Amniotic stem cell (primary cell): ENCODE measurements at places on chromosomes 5 and 9.

DNA sequence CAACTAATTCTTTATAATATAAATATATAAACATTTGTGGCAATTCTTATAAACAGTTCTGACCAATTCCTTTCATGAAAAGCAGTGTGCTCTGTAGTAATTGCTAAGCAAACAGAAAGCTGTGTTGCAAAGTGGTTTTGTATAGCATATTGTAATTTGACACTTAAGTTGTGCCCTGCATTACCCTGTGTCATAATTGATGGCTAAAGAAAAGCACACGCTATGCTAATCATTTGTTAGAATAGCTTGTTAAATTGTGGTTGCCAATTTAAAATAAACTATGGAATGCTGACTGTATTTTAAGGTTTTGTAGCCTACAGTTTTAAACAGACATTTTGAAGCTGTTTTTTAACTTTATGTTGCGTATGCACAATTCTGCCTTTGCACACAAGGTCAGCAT, 140.0 kb downstream of the PBX3 start:
- no peak for DNase-seq

GRCh38 chr5:157801-158200, 33.5 kb upstream of the LRRC14B start:
- no peak for DNase-seq

- no peak for DNase-seq
Measured at GRCh38 chr9:121658166-121658565, 6.7 kb downstream of the DAB2IP start.

GRCh38 chr9:127545196-127546124, 66.6 kb upstream of the STXBP1 start:
- DNase-seq: no peak

GRCh38 chr9:16888594-16888993, 18.1 kb upstream of the BNC2 start:
- DNase-seq: no peak

- no peak for DNase-seq
Measured at GRCh38 chr5:180438785-180439780, 55.1 kb upstream of the CNOT6 start.

DNA sequence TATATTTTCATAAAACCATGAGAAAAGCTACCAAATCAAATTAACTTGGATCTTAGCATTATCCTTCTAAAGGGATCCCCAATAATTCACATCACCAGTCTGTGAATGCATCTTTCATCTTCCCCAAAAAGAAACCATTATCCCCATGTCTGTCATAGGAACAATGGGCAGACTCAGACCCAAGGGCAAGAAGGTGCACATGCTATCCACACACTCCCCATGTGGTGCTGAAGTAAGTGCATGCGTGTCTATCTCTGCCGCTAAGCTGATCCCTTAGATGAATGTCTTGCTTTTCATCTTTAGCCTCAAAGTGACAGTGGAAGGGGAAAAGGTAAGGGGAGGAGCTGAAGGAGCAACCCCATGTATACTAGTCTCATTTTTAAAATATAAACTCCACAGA, 10.2 kb downstream of the SPOCK1 start:
- DNase-seq: no peak

DNA sequence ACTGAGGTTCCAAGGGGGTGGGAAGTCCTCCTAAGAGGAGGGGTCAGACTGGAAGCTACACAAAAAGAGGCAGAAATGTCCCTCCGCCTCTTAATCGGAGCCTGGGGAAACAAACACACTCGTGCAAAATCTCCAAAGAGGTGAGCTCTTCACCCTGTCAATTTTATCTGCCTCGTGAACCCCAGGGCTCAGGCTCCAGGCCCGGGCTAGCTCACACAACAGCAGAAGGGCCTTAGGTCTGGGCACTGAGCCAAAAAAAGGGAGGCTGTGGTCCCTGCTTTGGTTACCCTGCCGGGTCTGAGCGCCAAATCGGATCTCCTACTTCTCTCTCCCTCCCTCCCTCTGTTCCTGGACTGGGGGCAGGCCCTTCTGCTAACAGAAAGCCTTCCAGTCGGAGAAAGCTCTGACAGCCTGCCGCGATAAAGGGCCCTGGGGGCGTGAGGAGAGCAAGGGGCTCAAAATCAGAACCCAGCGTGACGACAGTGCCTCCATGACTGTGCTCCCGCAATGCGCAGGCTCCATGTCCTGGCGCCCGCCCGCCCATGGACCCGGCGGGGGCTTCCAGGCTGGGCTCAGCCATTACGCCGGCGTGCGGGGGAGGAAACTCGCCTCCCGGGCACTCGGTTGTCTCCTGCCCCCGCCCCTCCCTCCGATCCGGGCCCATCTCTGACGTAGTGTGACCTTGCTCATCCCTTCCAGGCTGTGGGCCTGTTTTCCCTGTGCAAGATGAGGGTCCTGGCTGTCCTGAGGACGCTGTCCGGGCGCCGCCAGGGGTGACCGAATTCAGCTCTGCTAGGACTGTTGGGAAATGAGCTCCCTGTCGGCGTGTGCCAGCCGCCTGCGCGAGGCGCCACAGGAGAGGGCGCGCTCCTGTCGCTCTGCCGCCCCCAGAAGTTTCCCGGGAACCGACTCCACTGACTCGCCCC, 865 bp upstream of the SLC22A4 start:
- DNase-seq: peak; percentile 63

DNA sequence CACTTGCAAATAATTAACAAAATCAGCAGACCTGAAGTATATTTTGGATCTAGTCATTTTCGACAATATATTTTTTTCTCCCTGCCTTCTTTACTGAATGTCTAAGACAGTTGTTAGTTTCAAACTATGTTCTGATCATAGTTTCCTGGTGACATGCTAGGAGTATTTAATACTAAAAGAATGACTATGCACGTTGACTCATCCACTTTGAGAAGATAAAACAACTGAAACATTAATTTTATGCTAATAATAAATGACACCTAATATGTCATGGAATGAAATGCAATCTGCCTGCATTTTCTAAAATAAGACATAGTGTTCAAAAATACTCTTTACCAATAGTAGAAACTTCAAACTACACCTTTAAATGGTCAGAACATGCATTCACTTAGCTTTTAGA, 2123.7 kb upstream of the C9orf72 start:
- no peak for DNase-seq

DNA sequence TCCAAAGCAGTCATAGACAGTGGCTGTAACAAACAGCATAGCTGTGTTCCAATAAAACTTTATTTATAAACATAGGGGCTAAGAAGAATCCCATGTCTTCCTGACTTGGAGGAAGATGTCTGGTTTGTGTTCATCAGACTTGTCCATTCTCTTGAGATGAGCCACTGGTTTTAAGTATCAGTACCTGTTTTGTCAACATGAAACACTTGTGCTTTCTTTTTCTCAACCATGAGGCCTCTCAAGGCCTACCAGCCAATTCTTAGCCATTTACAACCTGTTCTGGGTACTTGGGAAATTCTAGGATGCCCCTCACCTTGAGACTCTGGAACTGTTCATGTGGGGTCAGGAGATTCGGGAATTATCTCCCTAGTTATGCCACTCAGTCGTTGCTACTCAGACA, 154.3 kb upstream of the PPP1R2B start:
- DNase-seq: no peak

- no peak for DNase-seq
Measured at GRCh38 chr5:59416026-59416425, 477.5 kb downstream of the PDE4D start.

GRCh38 chr5:82494942-82495341, 216.8 kb upstream of the RPS23 start:
- no peak for DNase-seq

DNA sequence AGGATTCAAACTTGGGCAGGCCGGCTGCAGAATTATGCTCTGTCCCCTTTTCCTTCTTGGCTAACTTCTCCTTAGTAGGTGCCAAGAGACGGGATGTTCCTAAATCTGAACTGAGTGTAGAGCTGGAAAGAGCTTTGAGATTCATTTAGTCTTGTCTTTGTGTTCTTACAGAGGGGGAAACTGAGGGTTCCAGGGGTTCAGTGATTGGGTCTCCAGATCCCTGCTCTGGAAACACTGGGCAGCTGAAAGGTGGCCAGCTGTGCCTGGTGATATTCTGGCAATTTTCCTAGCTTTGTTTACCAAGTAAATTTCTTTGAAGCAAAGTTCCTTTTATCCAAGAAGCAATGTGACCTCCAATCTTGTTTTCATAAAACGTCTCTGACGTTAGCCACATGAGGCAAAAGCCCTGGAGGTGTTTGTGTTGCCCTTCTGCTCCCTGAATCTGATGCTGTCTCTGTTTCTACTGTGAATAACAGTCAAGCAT, 288.7 kb downstream of the ZSWIM6 start:
- DNase-seq: no peak

GRCh38 chr9:131810351-131811170, 70.7 kb upstream of the RAPGEF1 start:
- DNase-seq: no peak

- no peak for DNase-seq
Measured at GRCh38 chr5:132949136-132949535, 14.3 kb downstream of the AFF4 start.

GRCh38 chr5:142608081-142608480, 77.8 kb downstream of the FGF1 start:
- no peak for DNase-seq

- no peak for DNase-seq
Measured at GRCh38 chr5:65805089-65805488, 83.1 kb downstream of the NLN start.

- DNase-seq: no peak
Measured at GRCh38 chr5:17222664-17223063, 5.2 kb downstream of the BASP1 start.

- no peak for DNase-seq
Measured at GRCh38 chr5:9363449-9363848, 182.4 kb downstream of the SEMA5A start.

- DNase-seq: no peak
Measured at GRCh38 chr9:127036437-127036836, 86.0 kb downstream of the ANGPTL2 start.

DNA sequence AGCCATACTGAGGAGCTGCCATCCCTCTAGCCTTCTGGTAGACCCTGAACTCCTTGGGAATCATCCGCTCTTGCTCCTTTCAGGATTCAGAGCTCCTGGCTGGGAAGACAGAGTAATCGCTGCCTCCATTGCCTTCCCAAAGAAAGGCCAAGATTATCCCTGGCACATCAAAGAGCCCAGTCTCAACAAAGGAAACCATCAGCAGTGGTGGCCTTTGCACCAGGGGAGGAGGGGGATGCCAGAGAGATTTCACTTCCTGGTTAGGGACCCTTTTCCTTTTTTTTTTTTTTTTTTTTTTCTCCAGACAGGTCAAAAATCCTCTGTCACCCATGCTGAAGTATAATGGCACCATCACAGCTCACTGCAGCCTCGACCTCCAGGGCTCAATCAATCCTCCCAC, 16.0 kb upstream of the ERGIC1 start:
- DNase-seq: no peak

DNA sequence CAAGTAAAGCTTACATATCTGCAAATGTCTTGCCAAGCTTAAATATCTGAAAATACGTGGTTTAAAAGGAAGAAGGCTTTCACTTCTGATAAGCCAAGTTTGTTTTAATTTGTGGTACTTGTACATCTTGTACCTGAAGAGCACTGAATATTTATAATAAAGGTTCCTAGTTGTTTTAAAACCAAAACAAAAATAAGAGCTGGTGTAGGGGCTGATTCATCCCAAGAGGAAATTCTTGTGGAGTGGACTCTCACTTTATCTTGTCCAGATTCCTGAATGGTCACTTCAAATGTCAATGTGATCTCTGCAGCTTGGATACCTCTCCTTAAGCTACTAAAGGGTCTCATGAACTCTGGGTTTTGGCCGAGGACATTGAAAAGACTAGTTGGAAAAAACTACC, 29.5 kb downstream of the MAMDC2 start:
- DNase-seq: no peak

GRCh38 chr5:36491856-36492255, 114.5 kb upstream of the SLC1A3 start:
- DNase-seq: no peak

- DNase-seq: no peak
Measured at GRCh38 chr5:132458651-132459030, 31.9 kb downstream of the IRF1 start.

DNA sequence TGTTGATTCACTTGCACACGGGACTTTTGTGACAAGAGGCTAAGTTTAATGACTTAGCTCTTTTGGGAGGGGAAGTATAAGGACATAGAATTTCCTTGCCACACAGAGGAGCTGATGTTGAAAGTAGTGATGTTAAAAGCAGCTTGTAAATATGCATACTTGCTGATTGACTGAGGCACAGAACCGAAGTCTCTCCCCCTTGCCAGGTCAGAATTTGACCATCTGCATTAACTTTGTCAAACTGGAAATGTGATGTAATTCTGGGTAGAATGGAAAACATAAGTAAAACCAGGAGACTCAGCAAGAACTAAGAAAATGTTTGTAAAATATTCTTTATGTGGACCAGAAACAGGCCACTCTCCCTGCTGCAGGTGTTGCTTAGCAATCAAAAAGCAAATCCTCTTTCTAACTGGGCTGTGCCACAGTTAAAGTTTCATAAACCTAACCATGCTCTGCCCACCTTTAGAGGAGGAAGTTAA, 284.2 kb downstream of the NR3C1 start:
- DNase-seq: no peak

DNA sequence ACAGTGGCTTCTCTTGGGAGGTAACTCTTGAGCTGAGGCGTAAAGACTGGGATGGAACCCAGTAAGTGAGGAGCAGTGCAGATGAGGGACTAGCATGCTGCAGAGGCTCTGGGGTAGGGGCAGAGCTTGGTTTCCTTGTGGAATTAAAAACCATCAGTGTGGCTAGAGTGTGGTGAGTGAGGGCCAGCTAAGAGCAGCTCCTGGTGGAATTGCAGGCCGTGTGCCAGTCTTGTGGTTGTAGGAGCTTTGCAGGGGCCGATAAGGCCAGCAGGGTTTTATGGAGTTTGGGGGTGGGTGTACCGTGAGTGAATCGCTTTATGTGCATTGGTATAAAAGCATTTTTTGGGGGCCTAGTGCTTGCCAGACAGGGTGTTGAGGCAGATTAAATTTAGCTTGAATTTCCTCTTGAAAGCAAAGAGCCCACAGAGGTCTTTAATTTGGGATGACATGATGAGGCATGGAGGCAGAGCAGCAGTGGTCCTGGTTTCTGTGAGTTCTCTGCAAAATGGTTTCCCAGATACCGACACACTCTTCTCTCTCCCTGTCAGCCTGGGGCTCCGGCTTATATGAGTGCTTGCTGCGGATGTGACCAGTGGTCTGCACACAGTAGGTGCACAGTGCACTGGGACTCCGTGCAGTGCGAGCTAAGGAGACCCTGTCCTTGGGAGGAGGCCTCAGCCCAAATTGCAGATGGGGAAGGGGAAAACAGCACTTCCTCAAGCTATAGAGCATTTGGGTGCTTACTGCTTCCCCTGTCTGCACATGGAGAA, 176.4 kb upstream of the PITX1 start:
- no peak for DNase-seq

DNA sequence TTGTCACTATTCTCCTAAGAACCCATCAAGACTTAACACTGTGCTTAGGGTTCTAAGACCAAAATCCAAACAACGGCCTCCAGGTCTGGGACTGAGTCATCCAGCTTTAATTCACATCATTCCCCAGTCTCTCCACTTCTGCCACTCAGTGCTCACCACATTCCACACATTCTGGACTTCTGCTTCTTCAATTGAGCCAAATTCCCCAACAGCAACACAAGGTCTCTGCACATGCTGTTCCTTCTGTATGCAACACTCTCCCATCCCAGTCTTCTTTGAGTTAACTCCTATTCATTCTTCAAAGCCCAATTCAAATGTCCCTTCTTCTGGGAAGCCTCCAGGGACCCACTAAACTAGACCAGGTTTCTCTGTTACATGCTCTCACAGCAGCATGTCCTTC, 97.8 kb downstream of the GPR21 start:
- no peak for DNase-seq

- DNase-seq: no peak
Measured at GRCh38 chr5:176500511-176500910, 36.7 kb downstream of the RNF44 start.

GRCh38 chr9:95343725-95344287, 26.3 kb upstream of the FANCC start:
- DNase-seq: no peak
